ENCODE measurements at places on chromosomes 1 and 21. TPM values are rescaled to one million over a fixed set of nuclear protein-coding genes. Genes with fewer than 3 reads are reported as not detected.

GRCh38 chr21:32215306-32215685 is 63.6 kb downstream of the MIS18A start:
- DNase-seq = no peak

GRCh38 chr1:235266325-235266724 is 61.7 kb downstream of the ARID4B start:
- no peak for DNase-seq

- no peak for DNase-seq
Measured at GRCh38 chr1:36572906-36573305, 90.2 kb upstream of the CSF3R start.

The ZBTB7B gene
- total RNA-seq = 81.9 TPM

DNA sequence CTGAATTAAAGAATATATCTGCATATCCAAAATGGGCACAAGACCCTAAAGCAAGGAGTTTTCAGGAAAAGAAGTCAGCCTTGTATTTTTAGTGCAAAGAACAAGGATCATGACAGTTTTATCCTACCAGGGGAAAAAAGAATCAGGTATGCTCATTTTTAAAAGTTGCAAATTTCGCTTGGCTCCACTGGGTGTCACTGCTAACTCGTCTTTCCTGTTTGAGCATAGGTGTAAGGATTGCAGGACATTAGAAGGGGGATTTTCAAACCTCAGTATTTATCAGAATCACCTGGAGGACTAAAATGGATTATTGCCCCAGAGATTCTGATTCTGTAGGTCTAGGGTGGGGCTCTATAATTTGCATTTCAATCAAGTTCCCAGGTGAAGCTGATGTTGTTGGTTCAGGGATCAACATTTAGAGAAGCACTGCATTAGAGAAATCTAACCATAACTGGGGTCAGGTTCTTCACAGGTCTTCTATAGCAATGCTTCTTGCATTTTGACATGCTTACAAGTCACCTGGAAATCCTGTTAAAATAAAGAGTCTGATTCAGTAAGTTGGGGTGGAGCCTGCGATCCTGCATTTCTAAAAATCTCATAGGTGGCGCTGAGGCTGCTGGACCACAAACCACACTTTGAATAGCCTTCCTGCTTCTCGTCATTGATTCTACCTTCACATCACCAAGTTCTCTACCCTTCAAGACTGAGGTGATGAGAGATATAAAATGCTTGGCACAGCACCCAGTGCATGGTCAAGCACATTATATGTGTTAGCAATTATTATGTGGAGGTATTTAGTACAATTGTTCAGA is 39.6 kb downstream of the NUF2 start:
- peak; percentile 30 for DNase-seq

The CD58 gene
- total RNA-seq = 20.1 TPM

The FCRLA gene
- not detected for total RNA-seq

- no peak for DNase-seq
Measured at GRCh38 chr21:46604975-46605766, at the start of gene S100B. TSS of gene S100B (minus strand) at chr21:46605082. CDS start at chr21:46602415, 2,667 bp downstream.

GRCh38 chr1:235442788-235443429 is 61.3 kb downstream of the B3GALNT2 start:
- peak; percentile 14 for DNase-seq

DNA sequence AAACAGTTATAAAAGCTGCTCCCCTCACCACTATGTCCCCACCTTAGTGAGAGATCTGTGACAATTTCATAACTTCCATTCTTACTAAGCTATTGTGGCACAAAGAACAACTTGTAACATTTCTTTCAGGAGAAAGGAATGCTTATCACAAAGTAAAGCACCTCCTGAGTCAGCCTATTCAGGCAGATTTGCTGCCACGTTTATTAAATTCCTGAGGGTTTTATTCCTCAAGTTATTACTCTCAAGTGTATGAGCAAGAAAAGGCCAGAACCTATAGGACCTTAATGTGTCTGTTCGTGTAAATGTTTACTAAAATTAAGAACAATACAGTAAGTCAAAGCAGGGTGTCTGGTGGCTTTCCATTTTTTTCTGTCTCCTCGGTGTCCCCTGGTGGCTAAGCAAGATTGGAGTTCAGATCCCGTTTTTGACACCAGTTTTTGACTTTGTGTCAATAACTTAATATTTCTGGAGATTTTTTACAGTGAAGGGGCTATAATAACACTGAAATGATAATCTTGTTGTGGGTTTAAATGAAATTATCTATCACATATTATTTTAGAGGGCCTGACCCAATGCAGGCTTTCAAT is 1539.6 kb downstream of the BRINP3 start:
- no peak for DNase-seq

DNA sequence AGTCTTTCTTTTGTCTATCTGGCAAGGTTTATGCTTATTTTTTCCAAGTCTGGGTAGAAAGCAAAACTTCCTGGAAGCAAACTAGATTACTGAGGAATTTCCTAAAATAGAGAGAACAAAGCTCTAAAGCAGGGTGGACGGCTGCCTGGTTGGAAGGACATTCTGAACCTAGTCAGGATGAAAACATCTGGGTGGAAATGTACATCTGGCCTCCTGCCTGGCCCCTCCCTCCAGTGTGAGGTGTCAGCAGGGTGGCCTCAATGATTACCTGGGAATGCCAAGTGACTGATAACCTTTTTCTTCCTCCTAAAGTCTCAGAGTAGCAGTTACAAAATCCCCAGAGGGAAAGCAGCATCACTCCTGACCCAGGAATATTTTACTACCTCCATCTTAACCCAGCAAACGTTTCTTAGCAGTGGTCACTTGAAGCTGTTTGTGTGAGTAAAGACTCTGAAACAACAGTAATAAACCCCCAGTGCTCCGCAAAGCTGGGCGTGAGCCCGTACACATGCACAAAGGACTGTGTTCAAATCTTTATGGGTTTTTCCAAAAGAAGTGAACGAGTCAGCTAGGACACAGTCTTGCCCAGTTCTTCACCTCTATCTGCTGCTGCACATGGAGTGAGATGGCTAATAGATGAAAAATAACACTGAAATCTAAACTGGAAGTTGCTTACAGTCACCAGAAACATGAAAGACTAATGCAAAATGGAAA is 18.9 kb downstream of the ANGPTL7 start:
- no peak for DNase-seq

- peak; percentile 58 for DNase-seq
Measured at GRCh38 chr1:153520818-153521476, 14.8 kb downstream of the S100A6 start.

The AJAP1 gene
- total RNA-seq = not detected

The WNT9A gene
- total RNA-seq = not detected

DNA sequence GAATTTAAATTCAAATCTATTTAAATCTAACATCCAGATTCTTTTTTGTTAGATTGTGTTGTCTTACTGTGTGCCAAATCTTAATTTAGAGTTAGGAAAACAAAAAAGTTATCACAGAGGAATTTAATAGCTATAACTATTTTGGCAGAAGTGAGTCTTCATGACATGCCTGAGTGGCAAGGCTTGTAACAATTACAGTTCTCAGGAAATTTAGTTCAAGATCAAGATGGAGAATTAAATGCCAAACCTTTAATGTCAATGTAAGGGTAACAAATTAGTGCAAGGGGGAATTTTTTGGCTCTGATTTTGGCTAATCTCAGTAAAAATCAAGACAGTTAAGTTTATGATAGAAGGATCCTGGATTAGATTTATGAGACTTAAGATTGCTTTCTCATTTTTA is 58.4 kb downstream of the GDAP2 start:
- DNase-seq = no peak

The MFAP2 gene
- total RNA-seq = 0.08 TPM

GRCh38 chr1:203342192-203342940 is 8.6 kb downstream of the FMOD start:
- peak; percentile 65 for DNase-seq

DNA sequence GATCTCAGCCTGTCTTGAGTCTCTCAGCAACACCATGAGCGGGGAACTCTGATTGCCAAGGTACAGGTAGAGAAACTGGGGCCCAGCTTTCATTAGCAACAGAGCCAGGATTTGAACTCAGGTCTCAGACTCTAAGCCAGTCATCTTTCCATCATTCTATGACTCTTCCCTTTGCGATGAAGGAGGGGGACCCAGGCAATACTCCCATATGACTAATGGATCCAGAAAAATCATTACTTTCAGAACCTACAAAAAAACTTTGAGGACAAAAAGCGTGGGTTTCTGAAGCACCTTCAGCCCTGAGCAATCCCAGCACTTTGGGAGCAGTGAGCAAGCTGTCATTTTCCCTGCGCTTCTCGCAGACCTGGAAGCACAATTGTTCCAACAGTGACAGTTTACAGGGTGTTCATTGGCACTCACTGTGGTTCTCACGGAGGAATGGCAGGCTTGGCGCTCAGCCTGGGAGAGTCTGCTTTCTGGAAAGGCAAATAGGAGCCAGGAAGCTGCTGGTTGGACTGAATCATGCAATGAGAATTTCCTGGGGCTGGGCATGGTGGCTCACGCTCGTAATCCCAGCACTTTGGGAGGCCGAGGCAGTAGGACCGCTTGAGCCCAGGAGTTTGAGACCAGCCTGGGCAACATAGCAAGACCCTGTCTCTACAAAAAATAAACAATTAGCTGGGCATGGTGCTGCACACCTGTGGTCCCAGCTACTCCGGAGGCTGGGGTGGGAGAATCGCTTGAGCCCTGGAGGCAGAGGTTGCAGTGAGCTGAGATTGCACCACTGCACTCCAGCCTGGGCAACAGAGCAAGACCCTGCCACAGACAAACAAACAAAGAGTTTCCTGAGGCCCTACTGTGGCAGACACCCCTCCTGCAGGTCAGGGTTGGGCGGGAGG is 40.1 kb downstream of the SLC2A7 start:
- DNase-seq = peak; percentile 53

DNA sequence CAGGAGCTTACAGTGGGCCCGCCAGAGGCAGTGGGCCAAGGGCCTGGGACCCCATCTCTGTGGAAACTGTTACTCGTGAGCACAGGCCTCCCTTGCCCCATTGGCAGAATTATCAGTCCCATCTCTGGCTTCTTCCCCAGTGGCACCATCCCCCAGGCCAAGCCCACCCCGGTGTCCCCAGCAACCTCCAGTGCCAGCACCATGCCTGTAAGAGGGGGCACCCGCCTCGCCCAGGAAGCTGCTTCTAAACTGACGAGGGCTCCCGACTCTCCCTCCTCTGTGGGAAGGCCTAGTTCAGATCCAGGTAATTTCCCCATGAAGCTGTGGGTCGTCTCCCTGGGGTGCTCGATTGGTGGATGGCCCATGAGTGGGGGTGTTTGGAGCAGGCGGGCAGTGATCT is 46.8 kb downstream of the TNFRSF8 start:
- no peak for DNase-seq

GRCh38 chr1:31010086-31010989 is 55.2 kb downstream of the PUM1 start:
- no peak for DNase-seq

The CD1E gene
- total RNA-seq = not detected

The TTC39A gene
- 26.3 TPM for total RNA-seq

GRCh38 chr21:15742694-15743093 is 12.9 kb downstream of the USP25 start:
- DNase-seq = no peak

The HOOK1 gene
- total RNA-seq = 8.4 TPM

DNA sequence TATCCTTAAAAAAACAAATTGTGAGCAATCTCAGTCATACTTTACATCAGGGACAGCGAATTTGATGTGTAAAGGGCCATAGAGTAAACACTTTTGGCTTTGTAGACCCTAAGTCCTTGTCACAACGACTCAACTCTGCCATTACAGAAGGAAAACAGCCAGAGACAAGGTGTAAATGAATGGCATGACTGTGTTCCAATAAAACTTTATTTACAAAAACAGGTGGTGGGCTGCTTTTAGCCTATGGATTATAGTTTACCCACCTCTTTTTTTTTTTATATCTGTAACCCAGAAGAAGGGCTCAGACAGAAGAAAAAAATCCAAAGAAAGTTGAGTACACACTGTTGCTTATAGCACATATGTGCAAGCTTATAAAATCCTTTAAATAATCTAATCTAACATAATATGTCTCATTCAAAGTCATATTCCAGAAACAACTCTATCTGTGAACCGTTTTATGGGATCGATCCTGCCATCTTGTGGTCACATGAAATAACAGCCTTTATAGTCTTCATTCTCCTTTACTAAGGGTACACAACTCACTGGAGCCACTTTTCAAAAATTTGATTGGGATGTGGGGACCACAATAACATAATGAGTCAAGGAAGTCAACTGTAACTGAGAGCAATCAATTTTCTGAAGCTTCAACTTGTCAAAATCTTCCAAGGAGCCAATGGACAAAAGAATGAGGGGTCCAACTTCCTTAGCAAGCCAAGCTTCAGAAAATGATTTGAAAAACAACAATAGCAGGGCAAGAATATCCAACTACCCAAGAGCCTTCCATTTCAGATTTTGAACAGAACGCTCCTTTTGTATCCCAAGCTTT is 142.2 kb upstream of the KRTAP19-8 start:
- DNase-seq = peak; percentile 37

- DNase-seq = peak; percentile 14
Measured at GRCh38 chr1:244159646-244160045, 108.6 kb downstream of the ZBTB18 start.

DNA sequence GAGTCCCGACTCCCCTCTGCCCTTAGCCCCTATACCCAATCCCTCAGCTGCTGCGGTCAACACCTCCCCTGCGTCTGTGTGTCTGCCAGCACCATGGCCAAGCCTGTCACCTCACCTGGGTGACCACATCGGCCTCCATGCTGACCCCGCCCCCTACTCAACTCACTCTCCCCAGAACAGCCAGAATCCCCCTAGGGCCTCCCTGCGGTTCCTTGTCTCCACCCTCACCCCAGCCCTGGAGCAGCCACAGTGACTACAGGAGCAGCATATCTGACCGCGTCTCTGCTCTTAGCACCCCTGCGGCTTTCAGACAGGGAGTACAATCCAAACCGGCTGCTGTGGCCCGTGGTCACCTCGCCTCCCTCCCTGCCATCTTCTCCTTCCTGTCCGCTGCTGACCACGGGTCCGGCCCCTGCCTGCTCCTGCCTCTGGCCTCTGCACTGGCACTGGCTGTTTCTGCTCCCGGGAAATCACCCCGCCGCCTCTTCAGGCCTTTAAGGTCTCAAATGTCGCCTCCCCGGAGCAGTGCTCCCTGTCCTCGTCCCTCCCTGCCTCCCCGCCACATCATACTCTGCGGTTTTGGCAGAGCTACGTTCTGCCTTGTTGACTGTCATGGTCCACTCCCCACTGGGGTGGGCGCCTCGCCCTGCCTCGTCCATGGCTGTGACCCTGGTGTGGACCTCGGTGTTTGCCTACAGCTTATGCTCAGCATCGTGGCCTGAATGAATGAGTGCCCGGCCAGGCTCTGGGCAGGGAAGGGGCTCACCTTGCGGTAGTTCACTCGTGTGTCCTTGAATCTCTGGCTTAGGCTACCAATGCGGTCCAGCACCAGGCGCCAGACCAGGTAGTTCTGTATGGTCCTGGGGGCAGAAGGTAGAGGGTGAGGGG is 11.1 kb downstream of the PRXL2B start:
- DNase-seq = no peak

All from HT-29 (cell line).